Substantia nigra (tissue), 51 donors: ENCODE measurements at places on chromosomes 3 and 15.
A peak's percentile ranks its signal among the peaks of the same experiment; 100 is the strongest.

GRCh38 chr3:33360136-33360825, 79.9 kb downstream of the UBP1 start:
- DNase-seq = no peak

- no peak for DNase-seq
These were observed 3.4 kb upstream of the UNC13C start for GRCh38 chr15:53974813-53975212.

DNA sequence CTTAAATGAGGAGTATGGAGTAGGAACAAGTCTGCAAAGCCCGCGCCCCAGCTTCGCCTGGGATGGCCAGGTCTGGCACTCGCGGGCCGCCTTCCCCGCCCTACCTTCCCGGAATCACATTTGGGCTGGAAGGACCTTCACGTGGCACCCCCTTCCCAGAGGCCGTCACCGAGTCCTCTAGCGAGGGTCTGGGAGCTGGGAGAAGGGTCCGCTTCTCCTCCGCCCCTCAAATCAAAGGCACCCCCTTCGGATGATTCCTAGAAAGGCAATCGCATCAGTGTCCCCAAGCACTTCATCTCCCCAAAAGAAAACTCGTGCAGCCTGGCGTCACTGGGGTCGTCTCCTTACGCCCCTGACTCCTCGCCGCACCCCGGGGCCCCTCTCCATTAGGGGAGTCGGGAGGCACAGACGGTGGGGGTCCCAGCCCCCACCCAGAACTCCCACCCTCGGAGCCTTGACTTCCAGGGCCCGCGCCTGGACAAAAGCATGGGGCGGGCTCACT, 380 bp downstream of the MYLK start:
- DNase-seq = no peak

DNA sequence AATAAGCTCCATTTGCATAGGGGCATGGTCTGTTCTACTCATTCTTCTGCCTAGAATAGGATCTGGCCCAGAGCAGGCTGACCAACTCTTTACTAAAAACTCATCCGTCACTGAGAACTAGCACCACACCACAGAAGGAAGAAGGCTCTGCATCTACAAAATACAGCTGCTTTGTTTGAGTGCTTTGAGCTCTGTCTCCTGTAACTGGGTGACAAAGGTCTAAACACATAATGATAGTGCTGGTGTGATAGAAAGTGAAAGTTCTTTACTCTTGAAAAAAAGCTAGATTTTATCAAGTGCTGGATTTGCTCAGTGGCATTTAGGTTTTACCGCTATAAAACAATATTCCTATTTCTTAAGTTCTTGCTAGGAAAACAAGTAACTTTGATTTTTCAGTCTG, 140.7 kb downstream of the FHIT start:
- no peak for DNase-seq

- peak; percentile 45 for DNase-seq
These were observed 70.4 kb downstream of the UMPS start for GRCh38 chr3:124800511-124801258.

DNA sequence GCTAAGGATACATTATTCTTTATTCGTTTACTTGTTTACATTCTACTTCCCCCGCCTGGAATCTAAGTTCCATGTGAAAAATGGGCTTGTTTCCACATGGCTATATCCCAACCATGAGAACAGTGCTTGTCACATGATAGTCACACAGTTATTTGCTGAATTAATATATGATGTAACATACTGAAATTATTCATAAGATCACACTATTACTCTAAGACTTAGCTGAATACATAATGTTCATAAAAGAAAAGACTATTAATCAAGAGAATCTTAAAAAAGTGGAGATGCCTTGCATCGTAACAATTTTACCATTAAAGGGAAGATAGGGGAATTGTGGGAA, 6.5 kb downstream of the PBRM1 start:
- no peak for DNase-seq

- no peak for DNase-seq
These were observed 36.1 kb downstream of the RAB6B start for GRCh38 chr3:133859381-133860234.

DNA sequence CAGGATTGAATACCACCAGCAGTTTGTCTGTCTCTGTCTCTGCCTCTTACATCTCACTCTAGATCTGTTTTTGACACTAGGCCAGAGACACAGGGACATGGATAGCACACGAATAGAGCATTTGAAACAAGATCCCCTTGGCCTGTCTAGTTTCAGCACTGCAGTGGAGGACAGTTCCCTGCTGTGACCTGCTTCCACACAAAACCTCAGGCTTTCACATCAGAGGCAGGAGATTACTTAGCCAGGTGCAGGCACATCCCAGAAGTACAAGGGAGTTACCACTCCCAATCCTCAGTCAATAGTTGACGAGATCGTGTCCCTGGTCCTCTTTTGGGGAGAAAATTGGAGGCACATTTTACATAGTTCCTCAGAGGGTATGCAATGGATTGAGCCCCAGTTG, 34.0 kb upstream of the CCK start:
- DNase-seq = no peak

GRCh38 chr15:85642065-85642692, 152.5 kb downstream of the KLHL25 start:
- no peak for DNase-seq

GRCh38 chr3:38004415-38005075, 14.0 kb downstream of the VILL start:
- peak; percentile 78 for DNase-seq

DNA sequence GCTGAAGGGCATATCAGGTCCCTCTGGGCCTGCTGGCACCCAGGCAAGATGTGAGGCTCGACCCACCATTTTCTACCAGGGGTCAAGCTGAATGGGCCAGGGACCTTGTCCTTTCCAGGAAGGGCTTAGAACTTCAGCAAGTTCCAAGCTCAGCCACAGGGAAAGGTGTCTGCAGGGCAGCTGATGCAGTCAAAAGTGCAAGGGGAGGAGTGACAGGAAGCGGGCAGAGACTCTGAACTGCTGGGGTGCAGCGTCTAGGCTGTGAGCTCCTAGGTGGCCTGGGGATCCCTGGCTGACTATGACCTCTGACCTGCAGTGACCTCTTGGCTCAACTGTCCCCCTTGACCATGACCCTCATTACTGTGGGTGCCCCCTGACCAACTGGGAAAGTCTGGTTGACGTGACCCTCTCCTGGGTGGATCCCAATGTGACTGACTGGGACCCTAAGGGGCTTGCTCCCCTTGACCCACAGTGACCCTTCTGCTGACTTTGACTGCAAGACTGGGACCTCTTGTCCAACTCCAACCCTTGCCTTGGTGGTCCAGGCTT, 14.4 kb upstream of the SEC13 start:
- no peak for DNase-seq

GRCh38 chr3:151555523-151555922, 94.7 kb upstream of the IGSF10 start:
- DNase-seq = no peak

GRCh38 chr3:29064085-29064484, 216.8 kb upstream of the RBMS3 start:
- no peak for DNase-seq

GRCh38 chr3:107557743-107558142, 35.0 kb downstream of the BBX start:
- no peak for DNase-seq

- no peak for DNase-seq
These were observed 165.1 kb downstream of the IL5RA start for GRCh38 chr3:2945121-2945520.

DNA sequence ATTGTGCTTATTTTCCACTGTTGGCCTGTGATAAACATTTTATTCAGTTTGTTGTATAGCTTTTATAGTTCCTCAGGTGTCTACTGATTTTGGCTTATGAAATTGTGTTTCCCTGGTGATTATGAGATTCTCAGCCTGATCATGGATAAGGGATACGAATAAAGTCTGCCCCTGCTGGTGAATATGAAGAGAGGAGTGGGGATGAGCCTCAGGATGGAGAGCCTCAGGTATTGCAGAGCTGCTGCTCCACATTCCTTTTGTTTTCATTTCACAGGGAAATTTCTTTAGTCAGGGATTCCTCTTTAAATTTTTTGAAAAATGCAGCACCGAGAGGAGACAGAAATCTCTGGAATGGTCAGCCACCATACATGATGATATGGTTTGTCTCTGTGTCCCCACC, 14.7 kb upstream of the RAB6B start:
- no peak for DNase-seq

- no peak for DNase-seq
These were observed 39.9 kb downstream of the ISG20 start for GRCh38 chr15:88678755-88679154.

DNA sequence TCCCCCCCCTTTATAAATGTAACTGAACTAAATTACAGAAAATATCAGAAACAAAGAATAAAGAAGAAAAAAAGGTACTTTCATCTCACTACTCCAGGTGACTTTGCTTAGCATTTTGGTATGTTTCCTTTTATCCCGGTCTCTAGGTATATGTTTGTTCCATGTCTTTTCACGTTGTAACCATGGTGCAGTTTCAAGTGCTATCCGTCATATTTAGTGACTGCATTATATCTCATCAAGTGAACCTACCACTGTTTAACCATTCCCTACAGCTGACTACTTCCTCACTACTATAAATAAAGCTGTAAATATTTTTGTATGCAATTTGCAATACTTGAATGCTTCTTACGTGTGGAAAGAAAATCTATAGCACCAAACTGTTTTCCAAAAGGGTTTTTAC, 2.2 kb downstream of the BTBD1 start:
- no peak for DNase-seq

GRCh38 chr15:83695901-83696425, 42.0 kb downstream of the ADAMTSL3 start:
- no peak for DNase-seq

- no peak for DNase-seq
These were observed 19.9 kb upstream of the ABHD5 start for GRCh38 chr3:43670635-43671522.

DNA sequence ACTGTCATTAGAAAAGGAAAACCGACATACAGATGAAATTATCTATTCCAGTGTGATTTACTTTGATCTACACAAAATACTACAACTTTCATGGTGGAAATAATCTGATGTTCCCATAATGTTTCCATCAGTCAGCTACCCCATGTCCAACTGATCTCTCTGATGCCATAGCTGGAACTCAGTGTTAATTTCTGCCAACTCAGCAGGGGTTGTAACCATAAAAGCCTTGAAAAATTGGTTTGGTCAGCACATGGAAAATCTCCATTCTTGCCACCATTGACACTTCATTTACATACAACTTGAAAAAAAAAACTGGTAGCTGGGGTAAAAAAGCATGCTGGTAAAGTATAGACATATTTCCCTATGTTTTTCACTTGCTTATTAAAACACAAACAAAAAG, 1463.7 kb downstream of the OTOL1 start:
- DNase-seq = no peak

DNA sequence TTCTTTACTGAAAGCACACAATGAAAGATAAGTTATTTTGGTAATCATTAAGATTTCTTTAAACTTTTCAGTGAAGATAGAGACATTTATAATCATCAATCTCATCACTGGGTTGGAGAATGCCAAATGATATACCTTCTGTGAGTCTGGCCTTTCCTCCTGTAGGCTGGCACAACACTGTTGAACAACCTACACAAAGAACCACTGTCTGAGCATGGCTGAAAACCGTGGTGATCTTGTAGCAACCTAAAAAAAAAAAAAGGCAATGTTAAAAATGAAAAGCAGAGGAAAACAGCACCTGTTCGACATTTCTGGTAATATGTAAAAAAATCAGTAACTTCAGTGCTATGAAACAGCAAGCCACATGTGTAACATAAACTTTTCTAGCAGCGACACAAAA, 1.8 kb downstream of the RPS27L start:
- no peak for DNase-seq

DNA sequence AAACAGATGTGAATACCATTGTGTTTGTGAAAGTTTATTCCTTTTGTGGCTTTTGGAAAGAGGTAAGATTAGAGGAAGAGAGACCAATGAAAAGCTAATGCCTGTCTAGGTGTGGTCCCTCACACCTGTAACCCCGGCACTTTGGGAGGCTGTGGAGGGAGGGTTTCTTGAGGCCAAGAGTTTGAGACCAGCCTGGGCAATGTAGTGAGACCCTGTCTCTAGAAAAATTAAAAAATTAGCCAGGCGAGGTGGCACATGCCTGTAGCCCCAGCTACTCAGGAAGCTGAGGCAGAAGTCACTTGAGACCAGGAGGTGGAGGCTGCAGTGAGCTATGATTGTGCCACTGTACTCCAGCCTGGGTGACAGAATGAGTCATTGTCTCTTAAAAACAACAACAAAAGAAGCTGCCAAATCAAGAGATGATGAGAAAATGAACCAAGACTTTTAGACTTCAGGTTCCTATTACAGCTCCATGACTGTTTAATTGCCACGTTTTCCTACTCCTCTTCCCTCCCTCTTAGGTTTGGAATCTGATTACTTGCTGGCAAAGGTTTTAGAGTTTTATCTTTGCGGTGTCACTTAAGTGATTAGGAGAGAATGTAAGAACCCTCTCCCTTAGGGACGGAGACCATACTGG, 68.7 kb downstream of the CGNL1 start:
- DNase-seq = no peak

- peak; percentile 77 for DNase-seq
These were observed 71.9 kb upstream of the SPATA12 start for GRCh38 chr3:56988458-56989168.

DNA sequence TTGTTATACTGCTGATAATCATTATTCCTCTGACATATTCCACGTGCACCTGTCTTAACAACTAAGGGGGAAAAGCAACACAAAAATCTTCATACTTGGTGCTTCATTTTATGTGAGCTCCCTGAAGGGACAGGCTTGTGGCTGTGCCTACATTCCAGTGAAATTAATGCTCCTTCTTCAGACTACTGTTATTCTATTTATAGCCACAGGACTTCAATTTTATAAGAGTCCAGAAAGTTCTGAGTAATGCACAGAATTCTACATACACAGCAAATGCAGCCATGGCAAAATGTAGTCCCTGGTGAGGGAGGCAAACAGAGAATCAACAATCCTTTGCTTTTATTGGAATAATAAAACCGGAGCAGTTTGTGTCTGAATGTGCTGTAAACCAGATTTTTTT, 417.1 kb downstream of the RBMS3 start:
- DNase-seq = no peak

- DNase-seq = no peak
These were observed 22.1 kb downstream of the UBE3A start for GRCh38 chr15:25416693-25417092.

GRCh38 chr3:169575381-169575780, 88.1 kb downstream of the MECOM start:
- DNase-seq = no peak

- DNase-seq = no peak
These were observed 46.2 kb downstream of the C3orf38 start for GRCh38 chr3:88195951-88196434.

DNA sequence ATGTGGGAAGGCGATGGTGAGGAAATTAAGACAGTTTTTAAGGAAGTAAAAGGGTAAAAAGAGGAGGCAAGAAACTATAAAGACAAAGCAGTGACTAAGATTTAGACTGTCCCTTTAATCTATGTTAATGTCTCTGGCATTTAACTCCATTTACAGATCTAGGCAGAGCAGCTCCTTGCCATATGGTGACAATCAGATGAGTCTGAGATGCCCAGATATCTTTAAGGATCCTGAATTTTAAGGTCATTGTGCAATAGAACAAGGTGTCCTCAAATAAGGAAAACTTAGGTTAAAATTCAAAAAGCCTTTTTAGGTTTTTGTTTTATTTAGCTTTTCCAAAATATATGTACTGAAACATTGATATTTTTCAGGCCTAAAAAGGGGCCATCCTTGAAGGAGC, 24.1 kb downstream of the RASGRP1 start:
- DNase-seq = no peak
